ENCODE measurements at places on chromosomes 7 and 10.

DNA sequence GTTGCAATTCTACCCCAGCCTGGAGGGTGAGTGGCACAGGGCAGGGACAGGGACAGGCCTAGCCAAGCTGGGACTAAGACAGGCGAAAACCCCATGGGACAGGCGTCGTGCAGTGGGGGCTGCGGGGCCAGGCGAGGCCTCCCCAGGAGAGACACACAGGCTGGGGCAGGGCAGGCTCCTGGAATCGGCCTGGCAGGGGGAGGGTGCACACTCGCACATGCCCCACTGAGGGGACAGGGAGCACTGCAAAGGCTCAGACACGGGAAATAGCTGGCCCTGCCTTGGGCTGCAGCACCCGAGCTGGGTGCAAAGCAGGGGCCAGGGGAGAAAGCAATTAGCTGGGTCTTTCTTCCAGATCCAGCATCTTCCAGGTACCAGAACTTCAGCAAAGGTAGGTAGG lies 10.4 kb downstream of the LAT2 start:
- no peaks in the 10 kb centered on the region for H3K27me3 ChIP-seq
- no peak overlapping the region for H3K27ac ChIP-seq
- H3K36me3 ChIP-seq, result no peaks in the 10 kb centered on the region
- DNase-seq, result no peak
- H3K4me1 ChIP-seq, result no peaks in the 10 kb centered on the region

DNA sequence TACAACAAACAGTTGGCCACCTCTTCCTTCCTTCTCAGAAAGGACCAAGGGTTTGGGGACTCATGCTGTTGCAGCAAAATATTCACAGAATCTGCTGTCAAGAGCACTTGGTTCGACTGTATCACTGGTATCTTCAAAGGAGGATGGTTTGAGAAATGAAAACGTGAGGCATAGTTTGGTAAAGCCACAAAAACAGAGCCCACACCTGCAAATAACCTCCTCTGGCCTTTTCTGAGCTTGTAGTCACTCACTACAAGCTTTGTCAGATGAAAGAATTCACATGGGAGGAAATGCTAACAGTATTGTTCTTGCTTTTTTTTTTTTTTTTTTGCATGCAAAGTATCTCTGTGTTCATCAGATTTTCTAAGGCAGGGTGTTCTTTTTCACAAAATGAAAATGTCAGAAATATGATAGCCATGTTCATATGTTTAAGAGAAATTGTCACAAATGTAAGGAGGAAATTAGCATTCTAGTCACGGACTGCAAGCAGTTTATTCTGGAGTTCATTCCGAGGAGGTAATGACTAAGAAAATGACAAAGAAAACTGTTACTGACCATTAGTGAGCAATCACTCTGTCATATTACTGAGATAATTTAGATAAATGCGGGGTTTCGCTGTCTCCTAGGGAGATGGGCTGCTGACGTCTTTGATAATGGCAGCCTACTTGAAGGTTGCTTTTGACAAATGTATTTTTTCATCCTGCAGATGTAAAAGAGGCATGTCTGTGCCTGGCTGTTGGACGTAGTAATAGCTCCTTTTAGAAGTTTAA lies 117.8 kb upstream of the MYO3A start:
- no peak for DNase-seq
- H3K4me1 ChIP-seq, result peaks cover 36% of the 10 kb centered on the region
- no peaks in the 10 kb centered on the region for H3K27me3 ChIP-seq
- peaks cover 2% of the 10 kb centered on the region for H3K36me3 ChIP-seq
- no peak overlapping the region for H3K27ac ChIP-seq
- H3K4me3 ChIP-seq, result no peak overlapping the region

DNA sequence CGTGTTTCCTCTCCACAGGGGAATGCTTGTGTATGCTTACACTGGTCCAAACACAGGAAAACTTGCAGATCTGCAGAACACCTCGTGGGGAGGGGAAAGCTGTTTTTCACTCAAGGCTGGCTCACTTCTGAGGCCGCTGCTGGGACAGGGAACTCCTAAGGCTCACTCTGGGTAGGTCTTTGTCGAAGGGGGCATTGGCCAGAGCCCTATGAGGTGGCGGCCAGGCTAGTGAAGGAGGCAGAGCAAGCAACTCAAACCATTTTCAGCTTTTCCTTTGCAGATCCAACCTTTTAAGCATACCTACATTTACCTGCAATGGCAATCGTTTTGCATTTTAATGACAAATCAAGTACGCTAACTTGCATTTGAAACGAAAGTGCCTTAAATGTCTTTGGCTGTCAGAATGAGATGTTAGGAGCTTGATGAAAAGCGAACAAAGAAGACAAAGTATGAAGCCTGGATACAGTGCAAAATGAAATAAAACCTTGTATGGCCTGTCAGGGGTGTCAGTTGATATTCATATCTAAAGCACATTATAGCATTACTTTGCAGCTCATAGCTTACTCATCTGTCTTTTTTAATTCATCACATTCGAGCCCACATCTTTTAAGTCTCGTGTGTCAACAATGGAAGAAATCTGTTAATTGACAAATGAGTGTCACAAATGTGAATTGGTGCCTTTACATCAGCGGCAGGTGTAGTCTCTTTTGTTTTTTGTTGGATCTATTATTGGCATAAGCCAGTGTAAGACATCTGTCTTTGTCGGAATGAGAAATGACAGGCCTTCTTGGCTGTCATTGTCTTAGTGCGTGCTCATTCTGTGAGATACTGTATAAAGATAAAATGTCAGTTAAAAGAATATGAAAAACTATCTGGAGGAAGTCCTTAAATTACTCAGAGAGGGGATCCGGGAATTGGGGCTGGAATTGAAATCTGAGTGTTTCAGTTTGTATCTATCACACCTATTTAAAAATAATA lies 30.5 kb downstream of the LRMDA start:
- DNase-seq, result no peak
- H3K36me3 ChIP-seq, result no peaks in the 10 kb centered on the region
- H3K4me1 ChIP-seq, result peaks cover 66% of the 10 kb centered on the region
- H3K27ac ChIP-seq, result no peak overlapping the region

GRCh38 chr7:25864511-25864910 lies 287.5 kb upstream of the NFE2L3 start:
- no peak overlapping the region for H3K4me3 ChIP-seq
- no peak overlapping the region for H3K27ac ChIP-seq
- H3K36me3 ChIP-seq, result no peaks in the 10 kb centered on the region
- peaks cover 51% of the 10 kb centered on the region for H3K4me1 ChIP-seq

- H3K27me3 ChIP-seq, result no peaks in the 10 kb centered on the region
- H3K27ac ChIP-seq, result no peak overlapping the region
- H3K4me1 ChIP-seq, result peaks cover 4% of the 10 kb centered on the region
- H3K36me3 ChIP-seq, result peaks cover 2% of the 10 kb centered on the region
- no peak for DNase-seq
Observed at GRCh38 chr7:43572516-43573049, 10.3 kb upstream of the STK17A start.
